ENCODE measurements at places on chromosomes 6 and 20.

GRCh38 chr20:11305406-11305805 is 612.3 kb upstream of the BTBD3 start:
- no peak for DNase-seq

- no peak for DNase-seq
Measured at GRCh38 chr6:17446713-17447112, 53.3 kb downstream of the CAP2 start.

GRCh38 chr6:17297271-17298080 is 16.3 kb downstream of the RBM24 start:
- no peak for DNase-seq

GRCh38 chr20:43682446-43682845 is 15.5 kb downstream of the MYBL2 start:
- no peak for DNase-seq

- no peak for DNase-seq
Measured at GRCh38 chr6:71349976-71350615, 61.5 kb downstream of the OGFRL1 start.

- DNase-seq = peak; percentile 62
Measured at GRCh38 chr20:1503564-1504227, 12.5 kb upstream of the SIRPB2 start.

GRCh38 chr6:31547727-31548543 is 527 bp downstream of the NFKBIL1 start:
- DNase-seq = no peak

DNA sequence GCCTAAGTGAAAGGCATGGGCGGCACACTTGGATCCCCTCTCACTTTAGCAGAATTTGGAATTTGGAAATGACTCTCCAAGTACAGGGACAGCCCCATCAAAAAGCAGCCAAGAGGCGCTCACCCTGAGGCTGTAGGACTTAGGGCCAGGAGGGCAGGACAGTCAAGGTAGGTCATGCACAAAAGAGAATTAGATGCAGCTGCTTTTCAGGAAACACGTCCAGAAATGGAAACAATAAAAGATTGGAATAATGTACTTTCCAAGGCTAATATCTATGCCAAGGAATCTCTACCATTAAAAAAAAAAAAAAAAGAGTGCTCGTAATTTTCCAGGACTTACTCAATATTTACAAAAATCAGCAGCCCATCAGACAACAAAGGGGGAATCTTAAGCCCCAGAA is 19.9 kb downstream of the PREP start:
- DNase-seq = no peak

DNA sequence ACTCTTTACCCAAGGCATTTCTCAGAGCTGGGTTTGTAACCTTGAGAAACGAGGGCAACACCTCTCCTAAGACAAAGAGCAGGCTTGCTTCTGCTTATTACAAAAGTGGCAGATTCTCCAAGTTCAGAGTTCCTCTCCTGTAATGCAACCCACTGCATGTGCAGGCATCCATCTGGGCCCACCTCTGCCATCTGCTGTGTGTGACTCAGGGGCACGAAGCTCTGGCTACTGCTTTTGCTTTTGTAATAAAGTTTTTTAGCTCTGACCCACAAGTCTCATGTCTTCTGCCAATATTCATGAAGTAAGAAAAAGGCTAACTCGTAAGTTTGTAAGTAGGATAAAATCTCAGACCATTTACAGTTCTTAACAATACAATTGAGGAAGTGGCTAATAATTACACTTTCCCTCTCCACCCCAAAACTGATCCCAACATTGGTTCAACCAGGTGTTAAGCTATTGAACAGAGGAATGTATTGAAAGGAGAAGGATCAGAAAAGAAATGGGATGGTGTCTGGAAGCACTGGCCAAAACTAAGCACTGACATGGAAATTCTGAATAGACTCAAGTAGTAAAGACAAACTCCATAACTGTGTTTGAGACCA is 51.7 kb upstream of the SMLR1 start:
- no peak for DNase-seq

- no peak for DNase-seq
Measured at GRCh38 chr6:82057846-82058554, 189.5 kb downstream of the IBTK start.

DNA sequence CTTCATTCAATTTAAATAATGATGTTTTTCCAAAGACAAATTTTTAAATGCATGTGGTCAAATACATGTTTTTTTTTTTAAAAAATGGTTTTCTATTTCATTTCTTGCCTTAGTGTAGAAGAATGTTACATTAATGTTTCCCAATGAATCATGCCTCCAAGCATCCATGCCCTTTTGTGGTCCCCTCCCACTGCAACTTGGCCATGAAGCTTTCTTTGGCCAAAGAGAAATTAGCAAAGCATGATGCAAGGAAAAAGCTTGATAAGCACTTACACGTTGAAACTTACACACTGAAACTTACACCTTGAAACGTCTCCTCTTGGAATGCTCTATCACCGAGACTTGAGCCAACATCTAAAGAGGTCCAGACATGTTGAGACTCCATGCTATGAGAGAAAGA is 93.0 kb upstream of the ELOVL5 start:
- DNase-seq = no peak

DNA sequence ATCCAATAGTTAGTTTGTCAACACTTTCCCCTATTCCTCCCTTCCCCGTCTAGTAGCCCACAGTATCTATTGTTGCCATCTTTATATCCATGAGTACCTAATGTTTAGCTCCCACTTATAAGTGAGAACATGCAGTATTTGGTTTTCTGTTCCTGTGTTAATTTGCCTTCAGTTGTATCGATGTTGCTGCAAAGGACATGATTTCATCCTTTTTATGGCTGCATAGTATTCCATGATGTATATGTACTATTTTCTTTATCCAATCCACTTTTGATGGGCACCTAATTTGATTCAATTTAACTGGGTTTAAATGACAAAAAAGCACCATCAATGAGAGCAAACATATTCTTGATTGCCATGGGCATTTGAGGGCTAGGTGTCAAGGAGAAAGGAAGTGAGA is 321.5 kb upstream of the TBX18 start:
- DNase-seq = no peak

- DNase-seq = no peak
Measured at GRCh38 chr20:17651129-17651759, 30.8 kb downstream of the RRBP1 start.

DNA sequence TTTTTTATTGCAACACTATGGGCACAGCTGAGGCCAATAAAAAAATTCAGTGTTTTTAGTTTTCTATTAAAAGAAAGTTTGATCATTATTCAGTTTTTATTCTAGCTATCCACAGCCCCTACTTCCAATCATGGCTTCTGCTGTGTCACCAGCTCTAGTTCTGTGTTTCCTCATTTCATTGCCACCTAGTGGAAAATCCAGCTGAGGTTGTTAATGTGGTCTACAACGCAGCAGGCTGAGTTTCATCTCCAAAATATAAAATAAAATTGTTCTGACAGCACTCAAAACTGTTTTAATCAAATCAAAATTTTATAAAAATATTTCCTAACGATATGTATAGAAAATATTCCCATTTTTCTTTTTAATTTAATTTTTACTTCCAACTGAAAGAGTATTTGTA is 13.6 kb downstream of the COL9A1 start:
- no peak for DNase-seq

DNA sequence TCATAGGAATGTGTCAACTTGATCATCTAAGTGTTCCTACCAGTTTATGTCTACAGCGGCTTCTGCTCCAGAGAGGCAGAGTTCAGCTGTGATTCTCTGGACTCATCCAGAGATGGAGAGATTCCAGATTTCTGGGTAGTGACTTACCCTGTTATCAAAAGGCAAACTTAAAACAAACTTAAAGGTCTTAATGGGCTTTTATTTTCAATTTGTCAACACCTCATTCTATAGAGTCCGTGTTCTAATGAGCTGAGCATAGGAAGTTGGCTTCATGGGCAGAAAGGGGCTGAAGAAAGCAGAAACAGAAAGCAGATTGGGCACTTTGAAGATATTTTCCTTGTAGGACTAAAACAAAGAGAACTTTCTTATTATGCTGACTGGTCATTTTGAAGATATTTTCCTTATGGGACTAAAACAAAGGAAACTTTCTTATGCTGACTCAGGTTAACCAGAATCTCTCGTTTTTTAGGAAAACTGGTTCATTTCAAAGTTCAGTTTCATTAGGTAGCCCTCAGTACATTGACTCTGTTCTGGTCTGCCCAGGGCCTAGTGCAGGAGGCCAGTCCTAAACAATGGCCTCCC is 185.1 kb downstream of the CDH26 start:
- DNase-seq = no peak

DNA sequence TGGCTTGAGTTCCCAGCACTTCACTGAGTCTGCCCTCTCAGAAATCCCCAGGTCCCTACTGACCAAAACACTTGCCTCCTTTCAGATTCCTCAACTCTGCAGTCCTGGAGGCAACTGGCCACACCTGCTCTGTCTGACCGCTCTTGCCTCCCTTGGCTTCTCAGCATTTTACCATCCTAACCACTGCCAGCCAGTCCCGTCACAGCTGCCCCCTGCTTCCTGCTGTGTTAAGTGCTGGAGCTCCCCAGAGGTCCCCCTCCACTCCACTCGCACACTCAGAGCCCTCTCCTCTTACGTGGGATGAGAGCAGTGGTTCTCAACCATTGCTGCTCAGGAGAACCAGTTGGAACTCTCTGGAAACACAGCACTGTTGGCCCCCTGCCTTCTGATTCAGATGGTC is 20.5 kb downstream of the ADAT2 start:
- DNase-seq = no peak

DNA sequence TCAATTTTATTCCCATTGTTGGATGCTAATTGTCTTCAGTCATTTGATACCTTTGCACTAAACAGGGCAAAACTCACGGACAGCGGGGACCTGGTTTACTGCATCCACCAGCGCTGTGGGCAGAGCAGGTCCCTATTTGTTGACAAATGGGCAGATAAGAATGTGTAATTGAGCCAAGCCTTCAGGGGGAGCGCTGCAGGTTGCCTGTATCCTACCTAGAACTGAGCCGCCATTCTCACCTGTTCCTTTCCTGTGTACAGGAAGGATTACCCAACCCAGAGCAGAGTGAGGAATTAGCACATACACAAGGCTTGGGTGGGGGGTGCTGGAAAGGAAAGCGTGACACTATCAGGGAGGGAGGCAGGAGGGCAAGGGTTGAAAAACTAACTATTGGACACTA is 89.1 kb upstream of the FOXA2 start:
- no peak for DNase-seq

GRCh38 chr6:19818805-19819204 is 18.4 kb upstream of the ID4 start:
- DNase-seq = no peak

GRCh38 chr6:142947714-142948480 is 2.9 kb upstream of the HIVEP2 start:
- DNase-seq = no peak

DNA sequence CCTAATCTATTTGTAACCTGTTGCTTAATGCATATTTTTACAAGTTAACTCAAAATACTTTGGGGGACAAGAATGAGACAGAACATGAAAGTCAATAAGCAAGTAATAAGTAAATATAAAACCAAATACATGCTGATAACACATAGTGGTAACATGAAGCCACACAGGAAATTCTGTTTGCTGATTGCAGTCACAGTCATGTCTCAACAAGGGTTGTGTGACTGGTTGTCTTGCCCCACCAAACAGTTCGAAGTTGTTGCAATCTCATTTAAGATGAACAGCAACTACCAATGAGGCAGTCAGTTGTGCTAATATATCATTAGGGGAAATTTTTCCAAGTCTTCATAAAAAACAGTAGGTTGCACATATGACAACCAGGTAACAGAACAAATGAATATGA is 14.5 kb downstream of the CD24 start:
- DNase-seq = no peak

DNA sequence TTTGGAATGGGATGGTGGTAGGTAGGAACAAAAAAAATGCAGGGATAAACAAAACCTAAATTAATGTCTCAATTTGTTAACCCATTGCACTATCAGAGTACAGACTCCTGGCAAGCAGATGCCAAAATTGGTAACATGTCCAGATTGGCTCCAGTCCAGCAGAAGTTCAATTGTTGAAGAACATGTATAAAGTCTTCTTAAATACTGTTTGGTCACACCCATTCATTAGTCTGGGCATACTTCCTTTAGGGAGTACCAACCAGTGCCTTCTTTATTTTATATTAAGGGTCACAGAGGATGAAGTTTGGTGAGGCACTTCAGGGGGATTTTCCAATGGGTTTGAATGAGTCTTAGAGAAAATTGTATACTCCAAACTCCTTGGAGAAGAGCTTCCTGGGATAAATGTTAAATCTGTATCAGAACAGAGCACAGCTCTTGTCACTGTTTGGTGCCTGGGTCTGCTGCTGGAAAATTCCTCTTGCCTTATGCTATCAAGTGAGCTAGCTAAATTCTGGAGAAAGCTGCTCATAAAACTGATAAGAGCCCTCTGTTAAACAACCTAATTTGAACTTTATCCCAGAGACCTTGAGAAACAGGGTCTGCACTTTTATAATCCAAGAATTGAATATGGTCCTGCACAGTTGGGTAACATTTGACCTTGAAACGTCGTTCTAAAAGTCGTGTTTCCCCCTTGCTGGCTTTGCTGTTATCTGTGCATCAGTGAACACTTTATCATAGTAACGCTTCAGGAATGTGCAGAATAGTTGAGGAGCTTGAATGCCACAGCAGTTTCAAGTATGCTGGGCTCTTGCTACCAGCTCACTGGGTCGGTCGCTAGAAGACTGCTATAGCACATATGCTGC is 334.1 kb upstream of the CITED2 start:
- DNase-seq = no peak

GRCh38 chr20:47784599-47785310 is 526 bp downstream of the SULF2 start:
- DNase-seq = no peak

- no peak for DNase-seq
Measured at GRCh38 chr6:87099472-87099871, 4.6 kb upstream of the CGA start.

GRCh38 chr6:32254761-32255198 is 30.9 kb upstream of the NOTCH4 start:
- no peak for DNase-seq

DNA sequence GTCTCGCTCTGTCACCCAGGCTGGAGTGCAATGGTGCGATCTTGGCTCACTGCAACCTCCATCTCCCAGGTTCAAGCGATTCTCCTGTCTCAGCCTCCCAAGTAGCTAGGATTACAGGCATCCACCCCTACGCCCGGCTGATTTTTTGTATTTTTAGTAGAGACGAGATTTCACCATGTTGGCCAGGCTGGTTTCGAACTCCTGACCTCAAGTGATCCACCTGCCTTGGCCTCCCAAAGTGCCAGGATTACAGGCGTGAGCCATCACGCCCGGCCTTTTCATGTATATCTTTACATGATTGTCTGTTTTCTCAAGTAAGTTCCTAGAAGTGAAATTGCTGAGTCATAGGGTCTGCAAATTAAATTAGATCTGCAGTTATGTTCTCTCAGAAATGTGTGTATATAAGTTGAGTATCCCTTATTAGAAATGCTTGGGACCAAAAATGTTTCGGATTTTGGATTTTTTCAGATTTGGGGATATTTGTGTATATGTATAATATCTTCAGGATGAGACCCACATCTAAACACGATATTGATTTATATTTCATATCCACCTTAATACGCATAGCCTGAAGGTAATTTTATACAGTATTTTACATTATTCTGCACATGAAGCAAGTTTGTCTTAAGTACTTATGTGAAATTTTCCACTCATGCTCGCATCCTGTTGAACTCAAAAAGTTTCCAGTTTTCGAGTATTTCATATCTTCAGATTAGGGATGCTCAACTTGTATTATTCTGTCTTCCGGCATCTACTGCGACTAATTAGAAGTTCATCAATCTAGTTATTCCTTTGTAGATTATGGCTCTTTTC is 40.4 kb downstream of the TAB2 start:
- DNase-seq = no peak

GRCh38 chr6:141482796-141483597 is 649.7 kb upstream of the GJE1 start:
- no peak for DNase-seq

All from stimulated activated CD8-positive, alpha-beta memory T cell treated with anti-CD3 and anti-CD28 coated beads, Interleukin-7, amount 100 ng/mL, for 4 hours (primary cell).